ENCODE measurements at places on chromosomes 6 and 20.

- no peak for DNase-seq
These were observed 71.8 kb downstream of the FIG4 start for GRCh38 chr6:109762769-109763441.

DNA sequence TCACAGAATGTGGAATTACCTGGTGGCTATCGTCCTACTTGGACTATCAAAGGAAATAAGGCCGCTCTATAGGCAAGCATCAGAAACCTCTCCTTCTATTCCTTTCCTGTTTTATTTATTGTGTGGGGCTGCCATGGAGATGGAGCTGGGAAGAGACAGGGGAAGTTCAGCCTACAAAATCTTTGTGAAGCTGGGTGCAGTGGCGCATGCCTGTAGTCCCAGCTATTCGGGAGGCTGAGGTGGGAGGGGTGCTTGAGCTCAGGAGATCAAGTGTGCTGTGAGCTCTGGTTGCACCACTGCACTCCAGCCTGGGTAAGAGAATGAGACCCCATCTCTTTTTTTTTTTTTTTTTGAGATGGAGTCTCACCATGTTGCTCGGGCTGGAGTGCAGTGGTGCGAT lies 60.3 kb downstream of the KCNB1 start:
- no peak for DNase-seq

- DNase-seq: no peak
These were observed 60.7 kb downstream of the DTNBP1 start for GRCh38 chr6:15602154-15602553.

- no peak for DNase-seq
These were observed 12.5 kb upstream of the BFSP1 start for GRCh38 chr20:17543531-17544131.

Data from CD4-positive, alpha-beta T cell treated with Interferon gamma for 1 hour (primary cell).